Lower lobe of right lung (tissue), 2 donors: ENCODE measurements at places on chromosomes 7 and 10.

DNA sequence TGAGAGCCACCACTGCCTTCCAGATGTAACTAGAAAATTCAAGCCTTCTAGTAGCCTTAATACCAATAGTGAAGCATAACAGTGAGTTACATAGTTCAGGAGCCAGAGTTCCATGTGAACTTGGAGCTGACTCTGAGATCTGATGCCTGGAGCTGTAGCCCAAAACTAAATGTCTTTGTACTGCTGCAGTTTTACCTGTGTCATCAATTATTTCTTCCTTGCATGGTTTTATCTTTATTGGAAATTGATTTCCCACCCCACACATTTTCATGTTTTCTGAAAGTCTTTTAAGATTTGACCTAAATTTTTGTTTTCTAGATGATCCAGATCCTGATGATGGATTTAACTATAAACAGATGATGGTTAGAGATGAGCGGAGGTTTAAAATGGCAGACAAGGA is 17.0 kb downstream of the OPN1SW start:
- H3K36me3 ChIP-seq, result peaks cover 86% of the 10 kb centered on the region
- no peak overlapping the region for H3K27ac ChIP-seq
- no peak overlapping the region for H3K4me3 ChIP-seq
- H3K27me3 ChIP-seq, result no peaks in the 10 kb centered on the region
- DNase-seq, result no peak

DNA sequence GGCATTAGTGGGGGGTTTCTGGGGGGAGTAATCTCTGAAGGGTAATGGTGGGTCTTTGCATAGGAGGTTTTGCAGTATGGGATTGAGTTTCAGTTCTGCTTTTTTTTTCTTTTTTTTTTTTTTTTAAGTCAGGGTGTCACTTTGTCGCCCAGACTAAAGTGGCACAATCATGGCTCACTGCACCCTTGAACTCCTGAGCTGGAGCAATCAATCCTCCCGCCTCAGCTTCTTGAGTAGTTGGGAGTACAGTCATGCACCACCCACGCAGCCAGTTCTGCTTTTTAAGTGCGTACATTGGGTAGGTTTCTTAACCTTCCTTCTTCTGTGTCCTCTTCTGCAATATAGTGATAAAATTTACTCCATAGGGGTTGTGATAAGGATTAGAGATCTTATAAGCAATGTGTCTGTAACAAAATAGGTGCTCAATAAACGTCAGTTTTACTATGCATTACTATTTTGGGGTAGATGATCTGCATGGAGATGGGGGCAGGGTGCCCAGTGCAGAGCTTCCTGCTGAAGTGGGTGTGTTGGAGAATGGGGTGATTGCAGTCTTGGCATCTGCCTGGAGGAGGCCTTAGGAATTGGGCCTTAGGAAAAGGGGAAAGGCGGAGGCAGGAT is 9.6 kb downstream of the KAZALD1 start:
- no peak overlapping the region for H3K4me3 ChIP-seq
- DNase-seq, result peak; percentile 90
- H3K27ac ChIP-seq, result peak overlapping the region; percentile 58
- peaks cover 52% of the 10 kb centered on the region for H3K27me3 ChIP-seq
- peaks cover 30% of the 10 kb centered on the region for H3K4me1 ChIP-seq

- H3K27me3 ChIP-seq, result no peaks in the 10 kb centered on the region
- no peak for DNase-seq
- H3K27ac ChIP-seq, result no peak overlapping the region
- H3K4me3 ChIP-seq, result no peak overlapping the region
- no peaks in the 10 kb centered on the region for H3K4me1 ChIP-seq
These were observed 44.5 kb downstream of the KIF20B start for GRCh38 chr10:89745903-89746302.

DNA sequence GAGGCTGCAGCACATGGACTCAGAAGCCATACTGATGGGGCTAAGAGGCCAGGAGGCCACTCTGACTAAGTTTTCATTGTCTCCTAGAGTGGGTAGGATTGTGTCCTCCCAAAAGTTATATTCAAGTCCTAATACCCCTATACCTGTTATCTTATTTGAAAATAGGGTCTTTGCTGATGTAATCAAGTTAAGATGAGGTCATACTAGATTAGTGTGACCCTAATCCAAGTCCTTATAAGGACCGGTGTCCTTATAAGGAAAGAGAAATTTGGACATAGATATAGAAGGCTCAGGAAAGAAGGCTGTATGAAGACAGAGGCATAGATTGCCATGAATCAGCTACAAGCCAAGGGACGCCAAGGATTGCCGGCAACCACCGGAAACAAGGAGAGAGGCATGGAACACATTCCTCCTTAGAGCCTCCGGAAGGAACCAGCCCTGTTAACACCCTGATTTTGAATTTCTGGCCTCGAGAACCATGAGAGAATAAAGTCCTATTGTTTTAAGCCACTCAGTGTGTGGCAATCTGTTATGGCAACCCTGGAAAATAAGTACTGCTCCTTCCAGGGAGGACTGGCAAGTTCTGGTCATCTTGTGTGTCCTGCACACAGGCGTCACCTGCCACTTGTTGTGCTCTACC is 157.0 kb downstream of the EMX2 start:
- H3K4me3 ChIP-seq, result no peak overlapping the region
- H3K36me3 ChIP-seq, result no peaks in the 10 kb centered on the region
- DNase-seq, result no peak
- H3K27me3 ChIP-seq, result no peaks in the 10 kb centered on the region

DNA sequence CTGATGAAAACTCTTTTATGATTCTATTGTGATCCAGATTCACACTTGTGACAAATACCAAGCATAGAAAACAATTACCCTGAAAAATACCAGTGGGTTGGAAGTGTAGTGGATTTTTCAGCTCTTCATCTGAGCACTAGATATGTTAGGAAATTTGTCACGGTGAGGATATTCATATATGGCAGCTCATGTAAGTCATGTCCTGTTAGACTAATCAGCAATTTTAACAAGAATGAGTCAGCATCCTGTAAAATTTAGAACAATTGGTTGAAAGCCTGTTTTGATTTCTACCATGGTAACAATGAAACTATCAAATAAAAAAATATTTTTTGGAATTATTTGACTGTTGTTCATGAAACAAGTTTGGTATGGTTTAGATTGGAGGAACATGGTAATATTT is 334.3 kb downstream of the CACNA2D1 start:
- H3K4me3 ChIP-seq, result no peak overlapping the region
- no peaks in the 10 kb centered on the region for H3K27me3 ChIP-seq
- H3K4me1 ChIP-seq, result no peaks in the 10 kb centered on the region
- no peaks in the 10 kb centered on the region for H3K36me3 ChIP-seq

- no peaks in the 10 kb centered on the region for H3K36me3 ChIP-seq
- no peak overlapping the region for H3K4me3 ChIP-seq
- H3K27ac ChIP-seq, result no peak overlapping the region
- no peaks in the 10 kb centered on the region for H3K4me1 ChIP-seq
These were observed 62.9 kb upstream of the FAM180A start for GRCh38 chr7:135811506-135811905.

DNA sequence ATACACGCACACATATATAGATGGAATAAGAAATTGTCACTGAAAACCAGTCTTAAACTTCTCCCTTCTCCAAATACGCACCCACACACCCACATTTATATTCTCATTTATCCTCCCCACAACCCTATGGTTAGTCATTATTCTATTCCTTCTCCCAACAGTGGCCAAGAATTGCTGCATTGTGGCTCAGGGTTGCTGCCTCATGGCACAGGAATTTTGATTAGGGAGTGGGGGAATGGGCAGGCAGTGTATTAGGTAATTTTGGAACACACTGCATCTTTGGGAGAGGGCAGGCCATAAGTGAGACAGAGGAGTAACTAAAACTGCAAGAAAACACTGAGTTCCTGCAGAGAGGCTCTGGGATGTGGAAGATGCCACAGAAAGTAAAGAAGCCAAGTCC is 35.7 kb downstream of the NAPEPLD start:
- no peak overlapping the region for H3K27ac ChIP-seq
- no peaks in the 10 kb centered on the region for H3K4me1 ChIP-seq
- peaks cover 10% of the 10 kb centered on the region for H3K36me3 ChIP-seq
- no peak overlapping the region for H3K4me3 ChIP-seq

DNA sequence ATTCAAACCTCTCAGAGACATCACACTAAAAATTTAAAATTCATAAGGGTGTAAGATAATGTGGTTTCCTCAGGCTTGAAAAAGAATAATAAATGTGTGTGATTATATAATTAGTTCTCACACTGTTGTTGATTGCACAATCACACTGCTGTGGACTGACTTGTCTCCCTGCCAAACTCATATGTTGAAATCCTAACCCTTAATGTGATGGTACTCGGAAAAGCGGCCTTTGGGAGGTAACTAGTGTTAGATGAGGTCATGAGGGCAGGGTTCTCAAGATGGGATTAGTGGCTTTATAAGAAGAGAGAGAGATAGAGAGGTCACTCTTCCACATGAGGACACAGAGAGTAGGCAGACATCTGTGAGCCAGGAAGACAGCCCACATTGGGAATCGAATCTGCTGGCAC is 128.5 kb upstream of the COL1A2 start:
- peaks cover 4% of the 10 kb centered on the region for H3K4me1 ChIP-seq
- no peaks in the 10 kb centered on the region for H3K27me3 ChIP-seq
- H3K4me3 ChIP-seq, result no peak overlapping the region
- no peak for DNase-seq

DNA sequence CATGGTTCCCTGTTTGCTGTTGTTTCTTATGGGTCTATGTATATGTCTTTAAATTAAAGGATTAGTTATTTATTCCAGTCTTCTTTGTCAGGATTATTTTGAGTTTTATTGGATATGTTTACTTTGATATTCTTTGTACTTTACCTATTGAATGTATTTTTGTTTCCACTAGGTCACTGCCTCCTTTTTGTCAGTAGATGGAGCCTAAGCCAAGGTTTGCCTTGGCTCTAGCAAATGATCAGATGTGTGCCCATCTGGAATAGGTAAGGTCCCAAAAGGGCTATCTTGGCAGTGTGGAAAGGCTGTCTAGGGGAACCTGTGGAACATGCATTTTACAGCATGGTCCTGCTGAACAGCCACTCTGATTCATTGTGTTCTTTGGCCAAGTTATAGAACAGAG is 337.3 kb upstream of the GHITM start:
- no peaks in the 10 kb centered on the region for H3K36me3 ChIP-seq
- H3K27ac ChIP-seq, result no peak overlapping the region
- H3K27me3 ChIP-seq, result no peaks in the 10 kb centered on the region
- H3K4me3 ChIP-seq, result no peak overlapping the region

DNA sequence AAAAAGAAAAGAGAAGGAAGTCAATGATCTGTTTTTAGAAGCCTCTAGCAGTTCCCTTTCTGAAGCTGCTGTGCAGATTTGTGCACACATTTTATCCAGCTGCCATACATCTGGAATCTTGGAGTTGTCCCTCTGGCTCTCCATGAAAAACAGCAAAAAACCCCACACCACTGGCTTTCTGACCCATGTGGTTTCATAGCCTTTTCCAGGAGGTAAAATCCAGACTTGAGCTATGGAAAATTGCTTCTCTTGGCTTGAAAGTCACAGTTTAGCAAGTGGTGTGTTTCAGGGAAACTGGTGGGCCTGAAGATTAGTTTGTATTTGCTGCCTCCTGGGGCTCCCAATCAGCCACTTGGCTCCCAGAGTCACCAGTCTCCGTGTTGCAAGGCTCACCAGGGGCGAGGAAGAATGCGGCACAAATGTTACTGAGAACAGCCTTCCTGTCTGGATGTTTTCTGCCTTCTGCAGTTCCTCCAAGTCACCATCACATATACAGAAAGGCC is 50.1 kb upstream of the ADRB1 start:
- H3K27me3 ChIP-seq, result no peaks in the 10 kb centered on the region
- peaks cover 15% of the 10 kb centered on the region for H3K4me1 ChIP-seq
- H3K4me3 ChIP-seq, result no peak overlapping the region
- no peak for DNase-seq
- no peak overlapping the region for H3K27ac ChIP-seq

DNA sequence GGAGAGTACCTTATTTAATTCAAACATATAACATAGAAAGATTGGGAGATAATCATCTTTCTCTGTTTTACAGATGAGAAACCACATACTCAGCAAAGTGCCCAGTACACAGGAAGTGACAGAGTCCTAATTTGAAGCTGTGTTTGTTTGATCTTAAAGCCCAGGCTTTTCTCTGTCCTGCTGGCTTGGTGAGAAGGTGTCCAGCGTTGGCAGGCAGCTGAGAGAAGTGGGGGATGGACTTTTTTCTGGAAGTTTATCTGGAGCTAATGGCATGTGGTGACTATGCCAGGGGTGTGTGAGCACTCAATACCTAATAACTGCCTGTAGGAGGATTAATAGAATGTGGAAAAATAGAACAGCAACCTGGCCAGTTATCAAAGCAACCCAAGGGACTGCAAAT is 60.8 kb downstream of the NPSR1 start:
- H3K36me3 ChIP-seq, result no peaks in the 10 kb centered on the region
- no peaks in the 10 kb centered on the region for H3K4me1 ChIP-seq
- no peak overlapping the region for H3K27ac ChIP-seq
- H3K27me3 ChIP-seq, result no peaks in the 10 kb centered on the region
- no peak overlapping the region for H3K4me3 ChIP-seq

GRCh38 chr7:33472348-33473025 is 343.1 kb downstream of the BBS9 start:
- no peaks in the 10 kb centered on the region for H3K4me1 ChIP-seq
- H3K27me3 ChIP-seq, result no peaks in the 10 kb centered on the region
- no peaks in the 10 kb centered on the region for H3K36me3 ChIP-seq
- DNase-seq, result no peak
- H3K27ac ChIP-seq, result no peak overlapping the region

- no peak overlapping the region for H3K27ac ChIP-seq
- no peaks in the 10 kb centered on the region for H3K27me3 ChIP-seq
- H3K36me3 ChIP-seq, result no peaks in the 10 kb centered on the region
- DNase-seq, result peak; percentile 35
- H3K4me1 ChIP-seq, result no peaks in the 10 kb centered on the region
These were observed 17.0 kb upstream of the PCBD1 start for GRCh38 chr10:70905071-70906021.

- no peak for DNase-seq
- H3K36me3 ChIP-seq, result no peaks in the 10 kb centered on the region
- no peaks in the 10 kb centered on the region for H3K4me1 ChIP-seq
- H3K4me3 ChIP-seq, result no peak overlapping the region
- H3K27me3 ChIP-seq, result no peaks in the 10 kb centered on the region
- no peak overlapping the region for H3K27ac ChIP-seq
These were observed 41.4 kb upstream of the SNX10 start for GRCh38 chr7:26250239-26250638.

- H3K36me3 ChIP-seq, result no peaks in the 10 kb centered on the region
- no peak overlapping the region for H3K27ac ChIP-seq
These were observed 675.4 kb upstream of the AUTS2 start for GRCh38 chr7:68922850-68923249.

- H3K4me3 ChIP-seq, result peak overlapping the region; percentile 73
- H3K27ac ChIP-seq, result peak overlapping the region; percentile 93
These were observed 514 bp downstream of the RNF216 start for GRCh38 chr7:5780801-5781496.

- no peak overlapping the region for H3K27ac ChIP-seq
- no peaks in the 10 kb centered on the region for H3K36me3 ChIP-seq
- no peak overlapping the region for H3K4me3 ChIP-seq
- peaks cover 17% of the 10 kb centered on the region for H3K4me1 ChIP-seq
- no peaks in the 10 kb centered on the region for H3K27me3 ChIP-seq
These were observed 238.0 kb upstream of the INHBA start for GRCh38 chr7:41940760-41941343.
